ENCODE measurements at places on chromosomes 3 and 15.

DNA sequence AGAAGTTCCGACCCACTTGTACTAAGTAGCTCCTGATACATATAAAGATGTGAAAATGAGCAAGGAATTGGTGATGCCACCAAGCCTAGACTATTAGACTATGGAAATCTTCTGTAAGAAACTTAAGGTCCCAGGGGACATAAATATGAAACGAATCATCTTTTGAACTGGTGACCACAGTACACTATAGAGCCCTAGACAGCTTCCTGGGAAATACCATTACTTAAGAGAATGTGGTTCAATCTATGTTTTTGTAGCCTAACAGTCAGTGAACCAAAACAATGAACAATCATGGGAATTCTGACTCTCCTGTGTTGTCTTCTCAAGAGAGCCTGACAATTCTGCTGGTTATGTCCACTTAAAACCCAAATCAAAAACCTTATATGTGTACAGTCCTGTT lies 191.6 kb downstream of the GREM1 start:
- no peak for DNase-seq

DNA sequence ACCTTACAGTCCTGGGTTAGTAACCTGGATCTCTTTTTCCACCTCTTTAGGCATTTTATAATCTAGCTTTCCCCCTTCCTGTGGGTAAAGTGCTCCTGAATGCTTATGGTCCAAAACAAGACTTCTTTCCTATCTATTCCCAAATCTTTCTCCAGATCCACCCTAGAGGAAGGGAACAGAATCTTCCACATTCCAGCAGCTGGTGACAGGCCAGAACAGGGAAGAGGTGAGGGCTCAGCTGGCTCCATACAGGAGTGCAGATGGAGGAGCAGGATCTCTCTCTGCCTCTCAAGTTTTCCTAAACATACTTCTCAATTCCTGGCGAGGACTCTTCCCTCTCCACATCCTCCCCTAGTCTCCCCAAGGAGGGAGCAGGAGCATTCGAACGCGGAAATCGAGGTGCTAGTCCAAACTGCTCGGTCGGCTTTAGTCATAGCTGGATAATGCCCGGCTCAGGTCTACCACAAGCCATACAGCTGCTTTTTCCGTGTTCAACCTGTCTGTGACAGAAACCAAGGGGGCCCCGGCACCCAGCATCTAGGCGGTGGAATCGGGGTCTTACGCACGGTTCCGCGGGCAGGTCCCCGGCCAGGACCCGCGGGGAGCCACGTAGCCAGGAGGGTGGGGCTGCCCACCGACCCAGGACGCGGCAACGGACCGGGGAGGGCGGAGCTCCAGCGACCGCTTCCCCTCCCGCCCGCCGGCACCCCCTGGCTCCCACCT lies 4.0 kb downstream of the RASSF1 start:
- no peak for DNase-seq

- DNase-seq, result peak; percentile 20
Measured at GRCh38 chr3:171874251-171874681, 31.1 kb downstream of the TMEM212 start.

DNA sequence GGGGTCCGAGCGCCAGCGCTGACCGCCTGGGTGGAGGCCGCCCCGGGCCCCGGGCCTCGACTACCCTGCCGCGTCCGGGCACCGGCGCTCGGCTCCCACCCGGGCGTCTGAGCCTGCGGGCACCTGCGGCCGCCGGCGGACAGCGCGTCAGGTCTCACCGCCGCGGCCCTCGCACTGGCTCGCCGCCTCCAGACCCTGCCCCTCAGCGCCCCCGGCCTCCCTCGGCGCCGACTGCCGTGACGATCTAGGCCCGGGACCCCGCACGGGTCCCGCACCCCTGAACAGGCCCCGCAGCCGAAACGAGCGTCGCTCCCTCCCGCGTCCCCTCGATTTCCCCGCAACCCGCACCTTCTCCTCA lies 297 bp downstream of the PRC1 start:
- DNase-seq, result no peak

- DNase-seq, result no peak
Measured at GRCh38 chr15:31461911-31462480, 135.4 kb downstream of the KLF13 start.

DNA sequence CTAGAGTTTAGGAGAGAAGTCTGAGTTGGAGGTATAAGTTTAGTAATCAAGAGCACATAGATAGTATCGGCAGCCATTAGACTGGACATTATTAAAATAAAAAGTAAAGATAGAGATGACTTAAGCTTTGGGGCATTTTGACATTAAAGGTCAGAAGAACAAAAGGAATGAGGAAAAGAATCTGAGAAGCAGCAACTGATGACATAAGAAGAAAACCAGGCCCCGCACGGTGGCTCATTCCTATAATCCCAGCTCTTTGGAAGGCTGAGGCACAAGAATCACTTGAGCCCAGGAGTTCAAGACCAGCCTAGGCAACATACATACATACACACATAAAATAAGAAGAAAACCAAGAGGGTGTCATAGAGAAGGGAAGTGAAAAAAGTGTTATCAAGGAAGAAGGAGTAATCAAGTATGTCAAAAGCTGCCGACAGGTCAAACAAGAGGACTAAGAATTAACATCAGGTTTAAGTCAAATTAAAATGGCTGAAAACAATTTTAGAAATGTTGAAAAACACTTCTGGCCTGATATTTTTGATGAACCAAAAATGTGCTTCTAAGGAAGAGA lies 38.9 kb downstream of the ACAP2 start:
- no peak for DNase-seq

- no peak for DNase-seq
Measured at GRCh38 chr15:58227706-58228543, 89.7 kb downstream of the AQP9 start.

DNA sequence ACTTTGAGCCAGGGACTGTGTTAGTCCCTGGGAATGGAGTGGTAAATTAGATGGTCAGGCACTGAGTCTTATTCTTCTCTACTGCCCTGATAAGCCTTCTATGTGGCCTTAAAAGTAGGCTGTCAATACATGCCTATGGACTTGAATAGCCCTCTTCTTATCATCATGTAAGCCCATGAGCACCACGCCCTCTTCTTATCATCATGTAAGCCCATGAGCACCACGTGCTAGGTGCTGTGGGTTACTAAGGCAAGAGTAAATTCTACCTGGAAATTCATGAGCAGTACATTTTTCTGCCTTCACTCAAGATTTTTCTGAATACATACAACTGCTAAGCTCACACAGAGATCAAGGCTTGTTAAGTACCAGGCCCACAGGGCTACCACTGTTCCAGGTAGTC lies 68.5 kb downstream of the DHX30 start:
- no peak for DNase-seq

DNA sequence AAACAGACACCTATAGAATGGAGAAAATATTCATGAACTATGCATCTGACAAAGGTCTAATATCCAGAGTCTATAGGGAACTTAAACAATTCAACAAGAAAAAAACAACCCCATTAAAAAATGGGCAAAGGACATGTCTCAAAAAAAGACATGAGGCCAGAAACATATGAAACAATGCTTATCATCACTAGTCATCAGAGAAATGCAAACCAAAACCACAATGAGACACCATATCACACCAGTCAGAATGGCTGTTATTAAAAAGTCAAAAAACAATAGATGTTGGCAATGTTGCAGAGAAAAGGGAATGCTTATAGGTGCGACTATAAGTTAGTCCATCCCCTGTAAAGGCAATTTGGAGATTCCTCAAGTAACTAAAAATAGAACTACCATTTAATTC lies 11.4 kb upstream of the HDGFL3 start:
- DNase-seq, result no peak

DNA sequence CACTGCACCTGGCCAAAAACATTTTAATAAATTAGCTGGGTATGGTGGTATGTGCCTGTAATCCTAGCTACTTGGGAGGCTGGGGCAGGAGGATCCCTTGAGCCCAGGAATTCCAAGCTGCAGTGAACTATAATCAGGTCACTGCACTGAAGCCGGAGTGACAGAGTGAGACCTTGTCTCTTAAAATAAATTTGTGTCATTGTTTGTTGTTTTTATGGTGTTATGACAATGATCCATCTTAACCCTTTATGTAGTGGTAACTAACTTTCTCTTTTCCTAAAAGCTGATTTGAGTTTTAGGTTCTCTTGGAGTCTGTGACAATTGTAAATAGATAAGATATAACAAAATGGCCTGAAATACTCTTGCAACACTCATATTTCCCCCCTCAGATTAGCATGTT lies 20.7 kb downstream of the FLNB start:
- no peak for DNase-seq

GRCh38 chr15:67829647-67830504 lies 4.6 kb downstream of the SKOR1 start:
- DNase-seq, result no peak

GRCh38 chr3:49173116-49173791 lies 1.9 kb downstream of the KLHDC8B start:
- no peak for DNase-seq

DNA sequence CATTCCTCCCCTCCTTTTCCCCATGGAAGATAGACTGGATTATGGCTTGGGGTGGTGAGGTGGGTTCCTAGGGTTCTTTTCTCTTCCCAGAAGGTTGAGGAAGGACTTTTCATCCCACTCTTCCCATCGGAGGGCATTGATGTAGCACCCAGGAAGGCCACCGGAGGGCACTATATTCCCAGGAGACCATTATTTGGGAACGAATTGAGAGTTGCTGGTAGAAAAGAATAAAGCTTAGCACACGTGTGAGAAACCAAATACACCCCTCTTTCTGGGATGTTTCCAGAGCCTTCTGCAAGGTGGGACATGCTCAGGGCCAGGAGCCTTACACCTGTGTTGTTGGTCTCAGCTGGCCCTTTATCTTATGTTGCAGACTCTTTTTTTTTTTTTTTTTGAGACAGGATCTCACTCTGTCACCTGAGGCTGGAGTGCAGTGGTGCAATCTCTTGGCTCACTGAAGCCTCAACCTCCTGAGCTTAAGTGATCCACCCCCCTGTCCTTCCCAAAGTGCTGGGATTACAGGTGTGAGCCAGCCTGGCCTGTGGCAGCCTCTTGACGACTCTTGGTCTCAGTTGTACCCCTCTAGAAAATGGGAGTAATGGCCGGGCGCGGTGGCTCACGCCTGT lies 6.3 kb upstream of the CDC25A start:
- DNase-seq, result no peak

- no peak for DNase-seq
Measured at GRCh38 chr3:164458986-164459385, 619.3 kb downstream of the SI start.

- DNase-seq, result no peak
Measured at GRCh38 chr3:159669766-159670165, 318.9 kb upstream of the IL12A start.

- DNase-seq, result no peak
Measured at GRCh38 chr15:33150431-33150941, 44.0 kb downstream of the FMN1 start.

GRCh38 chr15:65580287-65580686 lies 30.6 kb downstream of the INTS14 start:
- DNase-seq, result no peak

DNA sequence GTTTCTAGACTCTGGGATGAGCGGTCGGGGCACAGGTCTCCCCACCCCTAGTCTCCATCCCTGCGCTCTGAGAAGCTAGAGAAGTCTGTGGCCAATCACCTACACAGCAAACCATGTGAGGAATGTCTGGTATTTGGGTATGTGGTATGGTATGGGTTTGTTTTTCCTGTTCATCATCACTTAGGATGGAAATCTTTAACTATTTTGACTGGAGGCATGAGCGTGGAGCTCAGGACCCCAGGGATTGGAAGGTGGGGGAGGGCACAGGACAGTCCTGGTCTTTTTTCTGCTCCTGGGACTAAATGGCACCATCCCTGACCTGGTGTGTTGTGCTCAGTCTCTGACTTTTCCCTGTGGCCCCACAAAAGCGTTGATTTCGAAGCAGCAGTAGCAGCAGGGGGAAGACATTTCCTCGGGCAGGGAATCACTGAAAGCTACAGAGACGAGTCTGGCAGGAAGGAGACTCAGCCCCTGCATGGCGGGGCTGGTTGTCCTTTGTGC lies 191.7 kb upstream of the TPM1 start:
- peak; percentile 77 for DNase-seq

- DNase-seq, result no peak
Measured at GRCh38 chr3:155356594-155357370, 63.3 kb upstream of the STRIT1 start.

DNA sequence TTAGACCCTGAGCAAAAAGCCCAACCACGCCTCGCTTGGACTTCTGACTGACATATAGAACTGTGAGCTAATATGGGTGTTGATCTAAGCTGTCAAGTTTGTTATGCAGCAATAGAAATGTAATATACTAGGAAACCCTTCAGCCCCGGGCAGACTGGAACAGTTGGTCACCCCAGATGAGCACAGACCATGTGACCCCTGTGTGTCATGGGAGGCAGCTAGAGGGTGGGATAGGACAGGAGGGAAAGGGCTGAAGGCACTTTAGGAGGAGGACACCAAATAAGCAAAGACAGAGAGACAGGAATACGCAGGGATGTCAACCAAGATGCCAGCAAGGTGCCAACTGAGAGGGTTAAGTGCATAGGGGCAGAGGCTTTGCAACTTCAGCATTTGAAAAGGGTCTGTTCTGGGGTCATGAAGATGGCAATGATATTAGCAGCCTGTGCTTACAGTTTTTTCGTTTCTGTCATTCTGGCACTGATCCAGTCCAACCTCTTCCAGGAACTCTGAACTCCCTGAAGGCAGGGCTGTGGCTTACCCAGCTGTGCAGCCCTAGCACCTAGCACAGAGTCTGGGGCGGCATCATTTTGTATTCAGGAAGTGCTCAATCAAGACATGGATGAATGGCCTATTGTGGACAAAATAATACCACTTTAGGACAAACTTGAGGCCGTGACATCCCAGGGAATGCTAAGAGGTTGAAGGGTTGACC lies 51.4 kb downstream of the HES1 start:
- no peak for DNase-seq

GRCh38 chr3:15385901-15386653 lies 41.3 kb downstream of the METTL6 start:
- DNase-seq, result no peak

DNA sequence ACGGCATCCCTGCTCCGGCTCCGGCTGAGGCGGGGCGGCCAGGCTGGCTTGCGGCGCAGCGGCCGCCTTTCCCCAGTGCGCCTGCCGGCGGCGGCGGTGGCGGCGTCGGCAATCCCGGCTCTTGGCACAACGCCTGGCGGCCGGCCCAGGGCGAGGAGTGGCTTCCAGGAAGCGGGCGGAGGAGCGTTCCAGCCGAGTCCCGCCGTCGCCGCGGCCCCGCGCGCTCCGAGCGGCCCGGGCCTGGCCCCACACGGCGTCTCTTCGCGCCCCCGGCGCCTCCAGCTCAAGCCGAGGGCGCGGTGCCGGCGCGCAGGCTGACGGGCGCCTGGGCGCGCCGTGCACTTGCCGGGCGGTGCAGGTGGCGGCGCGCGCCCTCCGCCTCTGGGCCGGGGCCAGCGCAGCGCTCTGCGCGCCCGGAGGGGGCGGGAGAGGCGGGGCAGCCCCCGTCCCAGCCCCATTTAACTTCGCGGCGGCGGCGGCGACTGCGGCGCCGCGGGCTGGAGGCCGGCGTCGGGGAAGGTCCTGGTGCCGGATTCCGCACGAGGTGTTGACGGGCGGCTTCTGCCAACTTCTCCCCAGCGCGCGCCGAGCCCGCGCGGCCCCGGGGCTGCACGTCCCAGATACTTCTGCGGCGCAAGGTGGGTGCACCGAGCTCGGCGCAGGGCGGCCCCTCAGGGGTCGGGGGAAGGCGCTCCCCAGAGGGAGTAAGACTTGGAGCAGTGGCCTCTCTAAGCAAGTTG lies at the start of gene ADAMTSL3:
Gene ADAMTSL3 (plus strand): TSS at position 485 of the 740 bp plus-strand sequence. CDS start 1,639 bp downstream, outside the sequence.
- DNase-seq, result no peak

All from iPS DF 19.7 (cell line).